ENCODE measurements at places on chromosomes 5 and 9. TPM values are rescaled to one million over a fixed set of nuclear protein-coding genes. Genes with fewer than 3 reads are reported as not detected.
A peak's percentile ranks its signal among the peaks of the same experiment; 100 is the strongest.

GRCh38 chr9:35827486-35827885 is 1.0 kb downstream of the FAM221B start:
- DNase-seq = no peak

- DNase-seq = no peak
Measured at GRCh38 chr5:147601652-147602051, 91.8 kb upstream of the DPYSL3 start.

DNA sequence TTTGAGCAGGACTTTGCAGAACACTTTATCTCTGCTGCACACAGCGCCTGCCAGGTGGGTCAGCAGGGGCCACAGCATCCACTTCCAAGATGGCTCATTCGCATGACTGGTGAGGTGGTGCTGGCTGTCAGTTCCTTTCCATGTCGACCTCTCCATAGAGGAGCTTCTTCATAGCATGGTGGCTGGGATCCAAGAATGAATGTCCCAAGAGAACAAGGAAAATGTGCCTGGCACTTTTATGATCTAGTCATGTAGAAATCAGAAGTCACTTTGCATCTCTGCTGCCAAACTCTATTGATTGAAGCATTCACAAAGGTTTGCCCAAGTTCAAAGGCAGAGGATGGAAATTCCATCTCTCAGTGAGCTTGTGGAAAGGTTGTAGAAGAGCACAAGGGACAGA is 85.0 kb downstream of the GALNT10 start:
- DNase-seq = no peak

GRCh38 chr5:33507426-33507825 is 66.7 kb downstream of the TARS1 start:
- DNase-seq = no peak

- peak; percentile 98 for DNase-seq
Measured at GRCh38 chr9:137254624-137255447, at the start of gene NELFB. TSS of gene NELFB (plus strand) at chr9:137255327.

DNA sequence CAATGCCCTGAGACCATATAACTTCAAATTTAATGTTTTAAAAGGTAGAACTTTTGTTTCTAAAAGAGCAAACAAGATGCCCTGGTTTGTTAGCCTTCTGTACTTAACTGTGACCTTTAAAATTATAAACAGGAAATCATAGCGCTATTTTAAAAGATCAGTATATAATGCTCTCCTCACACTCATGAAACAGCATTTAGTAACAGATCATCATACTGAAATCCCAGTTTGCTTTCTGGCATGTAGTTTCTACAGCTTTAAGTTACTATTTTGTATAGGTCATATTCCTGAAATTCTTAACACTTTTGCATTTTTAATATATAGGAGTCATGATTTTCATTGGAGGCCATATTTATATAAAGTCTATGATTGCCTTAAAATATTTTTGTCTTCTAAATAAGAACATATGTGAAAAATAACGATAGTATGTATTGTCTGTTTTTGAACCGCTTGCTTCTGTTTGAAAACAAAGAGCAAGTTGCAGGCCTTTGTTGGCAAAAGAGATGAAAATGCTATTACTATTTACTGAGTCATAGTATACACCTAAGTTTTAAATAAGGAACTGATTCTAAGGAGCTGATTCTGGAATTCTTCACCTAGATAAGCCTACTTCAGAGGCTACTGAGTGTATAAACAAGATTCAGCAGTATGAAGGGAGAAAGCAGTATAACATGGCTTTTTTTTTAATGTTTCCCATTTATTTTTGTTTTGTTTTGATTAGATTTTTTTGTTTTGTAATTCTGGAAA is 20.5 kb downstream of the SRFBP1 start:
- no peak for DNase-seq

DNA sequence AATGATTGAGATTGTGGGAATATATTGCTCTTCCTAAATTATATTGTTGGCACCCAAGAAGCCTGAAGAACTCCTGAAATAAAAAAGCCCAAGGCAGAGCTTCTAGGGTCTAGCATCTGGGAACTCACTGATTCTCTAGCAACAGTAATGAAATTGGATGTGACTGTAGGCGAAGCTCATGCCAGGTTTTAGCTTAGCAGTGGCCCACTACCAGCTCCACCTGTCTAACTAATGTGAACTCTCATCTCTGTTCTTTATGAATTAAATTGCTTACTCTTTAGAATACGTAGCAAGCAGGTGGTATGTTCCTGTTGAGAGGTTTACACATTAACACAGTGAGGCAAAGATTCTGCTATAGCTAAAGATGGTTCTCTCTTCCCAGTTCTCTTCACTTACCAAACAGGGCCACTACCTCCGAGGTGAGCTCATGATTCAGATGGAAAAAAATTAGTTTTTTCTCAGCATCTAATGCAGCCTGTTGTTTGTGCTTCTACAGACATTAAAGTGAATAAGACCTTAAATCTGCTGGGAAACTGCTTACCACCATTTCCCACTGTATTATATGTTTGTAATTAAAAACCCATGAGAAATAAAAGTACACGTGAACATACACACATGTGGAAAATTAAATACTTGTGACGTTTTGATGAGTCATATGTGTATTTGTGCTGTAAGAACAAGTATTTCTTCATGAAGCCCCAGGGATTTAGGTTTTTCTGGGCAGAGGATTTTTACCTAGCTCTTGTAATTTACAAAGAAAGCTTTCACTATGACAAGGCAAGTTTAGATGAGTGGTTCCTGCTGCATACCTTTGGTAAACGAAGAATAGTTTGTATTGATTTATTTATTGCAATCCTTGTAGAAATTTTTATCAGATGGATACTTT is 360.1 kb downstream of the KDM4C start:
- DNase-seq = no peak

DNA sequence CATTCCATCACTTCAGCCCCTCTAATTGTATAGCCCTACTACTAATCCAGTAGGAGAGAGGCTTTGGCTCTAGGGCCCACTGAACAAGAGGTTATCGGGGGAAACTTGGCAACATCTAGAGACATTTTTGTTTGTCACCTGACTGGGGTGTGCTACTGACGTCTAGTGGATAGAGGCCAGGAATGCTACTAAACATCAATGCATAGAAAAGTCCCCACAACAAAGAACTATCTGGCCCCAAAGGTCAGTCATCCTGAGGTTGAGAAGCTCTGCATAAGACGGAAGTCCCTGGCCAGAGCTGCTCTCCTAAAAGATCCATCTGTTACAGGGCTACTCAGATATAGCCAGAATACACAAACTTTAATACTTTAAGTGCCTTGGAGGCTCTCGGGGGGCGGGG is 570.6 kb upstream of the KLF4 start:
- DNase-seq = no peak

DNA sequence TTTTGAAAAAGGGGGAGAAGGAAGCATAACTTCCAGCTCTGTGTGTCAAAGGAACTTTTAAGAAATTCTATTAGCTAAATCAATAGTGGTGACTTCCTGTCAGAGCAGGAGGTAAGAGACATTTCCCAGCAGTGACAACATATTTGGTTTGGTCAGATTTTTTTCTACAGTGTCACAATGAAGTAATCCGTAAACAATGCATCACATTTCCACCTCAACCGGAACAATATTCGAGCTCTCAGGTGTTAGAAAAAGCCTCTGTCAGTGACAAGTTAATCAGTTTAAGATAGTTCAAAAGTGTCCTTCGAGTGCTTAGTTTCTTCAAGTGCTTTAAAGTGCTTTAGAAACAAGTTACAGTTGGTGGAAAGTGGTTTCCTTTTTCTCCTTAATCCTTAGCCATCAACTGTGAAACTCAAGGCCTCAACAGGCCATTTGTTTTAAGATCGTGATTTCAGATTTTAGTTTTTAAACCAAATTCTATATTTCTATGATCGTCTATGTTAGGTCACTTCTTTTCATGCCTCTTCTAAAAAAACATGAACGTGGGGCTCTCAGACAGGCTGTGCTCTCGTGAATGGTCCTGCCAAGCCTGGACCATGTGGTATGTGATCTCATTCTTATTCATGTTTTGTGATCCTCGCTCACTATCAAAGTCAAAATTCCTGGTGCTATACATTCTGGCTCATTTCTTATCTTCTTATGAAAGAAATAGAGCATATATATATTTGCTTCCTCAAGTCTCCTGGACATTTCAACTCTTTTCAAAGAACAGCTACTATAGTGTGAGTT is 181.9 kb upstream of the HMHB1 start:
- DNase-seq = no peak

DNA sequence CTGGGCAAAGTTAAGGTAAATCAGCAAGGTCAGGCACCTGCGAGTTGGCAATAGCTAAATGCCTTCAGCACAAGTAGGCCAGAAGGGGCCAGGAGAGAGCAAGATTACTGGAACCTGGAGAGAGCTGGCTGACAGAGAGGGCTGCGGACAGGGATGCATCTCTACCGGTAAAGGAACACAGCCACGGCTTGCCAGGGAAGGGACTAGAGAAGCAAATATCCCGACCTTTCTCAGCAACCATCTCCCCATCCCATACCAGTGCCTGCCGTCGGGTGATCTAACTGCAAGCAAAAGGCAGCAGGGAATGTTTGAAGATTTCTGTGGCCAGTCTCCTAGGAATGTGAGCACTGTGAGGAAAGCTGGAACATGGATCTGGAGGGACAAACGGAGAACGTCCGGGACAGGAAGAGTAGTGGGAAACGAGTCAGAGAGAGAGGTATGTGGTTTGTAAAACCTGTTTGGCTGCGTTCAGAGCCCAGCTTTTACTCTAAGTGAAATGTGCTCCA is 15.9 kb upstream of the ABLIM3 start:
- DNase-seq = no peak

DNA sequence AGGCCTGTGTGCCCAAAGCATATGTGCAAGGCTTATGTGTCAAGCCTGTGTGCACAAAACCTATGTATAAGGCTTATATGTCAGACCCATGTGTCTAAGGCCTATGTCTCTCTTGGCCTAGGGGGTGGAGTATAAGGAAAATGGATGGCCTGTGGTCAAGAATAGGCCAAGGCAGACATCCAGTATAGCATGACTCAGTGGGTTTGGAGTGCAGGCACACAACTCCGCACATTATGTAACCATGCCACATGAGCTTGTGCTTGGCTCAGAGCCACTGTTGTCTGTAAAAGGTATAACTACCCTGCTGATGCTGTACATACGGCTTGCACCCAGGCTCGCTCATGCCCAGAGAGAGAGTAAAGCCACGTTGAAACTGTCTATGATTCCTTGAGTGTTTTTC is 626.4 kb upstream of the NUDT12 start:
- no peak for DNase-seq

- DNase-seq = no peak
Measured at GRCh38 chr9:80797831-80798688, 891.3 kb downstream of the TLE1 start.

The ANKRD18A gene
- total RNA-seq = 3.0 TPM

The NUTM2F gene
- total RNA-seq = not detected

The TAF11L5 gene
- not detected for total RNA-seq

The SLC45A2 gene
- total RNA-seq = 0.16 TPM

The THG1L gene
- total RNA-seq = 6.2 TPM
